ENCODE measurements at places on chromosomes 7 and 10.

DNA sequence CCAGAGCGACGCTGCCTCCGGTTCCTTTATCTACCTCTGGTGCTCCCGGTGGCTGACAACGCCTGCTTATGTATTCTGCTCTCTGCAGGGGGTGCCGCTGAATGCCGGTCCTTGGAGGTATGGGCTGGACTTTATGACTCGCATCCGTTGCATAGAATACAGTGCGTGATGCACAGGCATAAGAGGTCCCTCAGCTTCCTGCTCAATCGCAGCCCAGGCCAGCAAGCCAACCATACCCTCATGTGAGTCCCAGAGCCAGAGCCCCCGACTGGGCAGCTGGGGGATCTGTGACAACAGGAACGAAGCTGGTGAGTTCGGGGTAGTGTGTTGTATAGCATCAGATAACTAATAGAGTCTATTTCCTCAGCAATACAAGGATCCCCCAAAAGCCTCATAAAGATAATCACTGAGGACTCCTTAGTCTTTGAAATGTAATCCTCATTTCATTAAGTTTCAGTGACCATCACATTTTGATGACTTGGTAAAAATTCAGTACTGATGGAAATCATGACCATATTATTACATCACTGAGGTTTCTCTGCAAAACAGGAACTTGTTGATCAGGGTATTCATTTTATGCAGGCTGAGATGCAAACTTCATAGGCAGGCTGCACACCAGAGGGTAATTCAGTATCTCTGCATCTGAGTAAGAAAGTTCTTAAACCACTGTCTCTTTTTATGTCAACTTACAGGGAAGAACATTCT, 607.8 kb downstream of the PTPRN2 start:
- DNase-seq: no peak

DNA sequence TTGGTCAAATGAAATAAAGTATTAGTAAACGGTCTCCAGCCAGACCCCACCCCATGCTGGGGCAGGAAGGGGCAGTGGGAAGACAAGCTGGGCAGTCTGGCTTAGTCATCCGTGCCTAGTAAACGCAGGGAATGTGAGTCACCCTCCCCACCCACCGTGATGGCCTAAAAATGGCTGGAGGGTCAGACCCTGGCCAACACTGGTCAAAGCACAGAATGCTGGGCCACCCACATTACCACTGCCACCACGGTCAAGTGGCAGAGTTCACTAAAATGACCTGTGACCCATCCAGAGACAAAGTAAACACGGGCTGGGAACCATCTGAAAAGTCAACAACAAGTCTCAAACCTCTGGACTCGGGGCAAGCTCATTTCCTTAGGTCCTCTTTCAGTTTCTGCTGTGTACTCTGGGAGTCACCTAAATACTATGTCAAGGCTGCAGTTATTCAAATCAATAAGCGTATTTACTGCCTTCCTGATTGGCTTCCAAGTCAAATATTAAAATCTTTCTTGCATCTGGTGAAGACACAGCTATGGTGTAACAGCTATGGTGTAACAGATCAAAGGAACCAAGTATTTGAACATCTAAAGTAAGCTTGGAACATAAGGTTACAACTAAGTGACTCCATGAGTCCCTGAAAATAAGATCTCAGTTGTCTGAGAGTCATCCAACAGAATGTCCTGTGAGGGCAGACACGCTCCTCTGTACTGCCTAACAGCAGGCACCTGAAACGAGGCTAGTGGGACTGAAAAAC, 3.0 kb downstream of the ZFAND2A start:
- no peak for DNase-seq

DNA sequence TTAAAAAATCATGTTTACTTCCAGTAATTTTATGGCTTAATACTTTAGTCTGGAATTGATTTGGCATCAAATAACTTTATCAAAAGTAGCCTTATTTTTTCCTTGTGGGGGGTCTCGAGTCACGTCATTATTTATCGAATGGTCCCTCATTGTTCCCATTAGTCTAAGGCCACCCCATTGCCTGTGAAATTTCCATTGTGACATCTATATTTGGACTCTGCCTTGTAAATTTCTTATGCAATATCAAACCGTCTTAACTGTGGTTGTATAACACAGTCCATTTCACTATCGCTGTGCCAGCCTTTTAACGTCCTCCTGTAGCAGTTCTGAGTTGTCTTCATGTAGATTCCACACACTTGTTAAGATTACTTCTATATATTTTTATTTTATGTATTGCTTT, 103.9 kb upstream of the RET start:
- DNase-seq: no peak

DNA sequence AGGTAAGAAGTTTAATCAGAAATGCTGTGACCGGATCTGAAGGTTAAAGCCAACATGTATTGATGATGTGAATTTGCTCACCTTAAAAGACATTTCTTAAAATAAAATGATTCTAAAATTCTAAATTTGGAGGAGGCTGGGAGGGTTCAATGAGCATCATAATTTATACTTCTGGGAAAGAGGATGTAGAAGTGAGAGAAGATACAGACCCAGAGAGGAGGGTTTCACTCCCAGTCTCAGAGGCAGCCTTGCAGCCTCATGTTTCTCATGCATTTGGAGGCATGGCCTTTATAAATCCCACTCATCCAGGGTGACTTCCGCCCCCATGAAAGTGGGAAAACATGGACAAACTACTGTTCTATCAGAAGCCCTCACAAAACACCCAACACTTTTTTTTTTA, 305.6 kb upstream of the PITRM1 start:
- DNase-seq: no peak

DNA sequence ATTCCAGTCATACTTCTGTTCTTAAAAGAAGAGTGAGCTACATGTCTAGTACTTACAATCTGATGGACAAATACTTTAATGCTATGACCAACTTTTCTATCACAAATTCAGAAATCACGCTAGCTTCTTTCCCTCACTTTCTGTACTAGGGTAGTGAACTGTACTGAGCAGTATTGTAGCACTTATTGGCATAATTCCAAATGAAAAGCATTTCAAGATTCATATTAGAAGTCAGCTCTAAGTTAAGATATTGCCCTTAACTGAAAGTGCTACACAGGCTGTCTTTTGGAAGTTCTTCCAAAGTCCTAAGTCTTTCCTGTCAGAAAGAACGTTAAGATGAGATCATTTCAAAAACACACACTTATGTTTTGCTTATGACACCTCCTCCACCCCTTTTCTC, 13.4 kb downstream of the P4HA1 start:
- DNase-seq: no peak

GRCh38 chr10:73591935-73592699, 975 bp upstream of the USP54 start:
- peak; percentile 13 for DNase-seq

DNA sequence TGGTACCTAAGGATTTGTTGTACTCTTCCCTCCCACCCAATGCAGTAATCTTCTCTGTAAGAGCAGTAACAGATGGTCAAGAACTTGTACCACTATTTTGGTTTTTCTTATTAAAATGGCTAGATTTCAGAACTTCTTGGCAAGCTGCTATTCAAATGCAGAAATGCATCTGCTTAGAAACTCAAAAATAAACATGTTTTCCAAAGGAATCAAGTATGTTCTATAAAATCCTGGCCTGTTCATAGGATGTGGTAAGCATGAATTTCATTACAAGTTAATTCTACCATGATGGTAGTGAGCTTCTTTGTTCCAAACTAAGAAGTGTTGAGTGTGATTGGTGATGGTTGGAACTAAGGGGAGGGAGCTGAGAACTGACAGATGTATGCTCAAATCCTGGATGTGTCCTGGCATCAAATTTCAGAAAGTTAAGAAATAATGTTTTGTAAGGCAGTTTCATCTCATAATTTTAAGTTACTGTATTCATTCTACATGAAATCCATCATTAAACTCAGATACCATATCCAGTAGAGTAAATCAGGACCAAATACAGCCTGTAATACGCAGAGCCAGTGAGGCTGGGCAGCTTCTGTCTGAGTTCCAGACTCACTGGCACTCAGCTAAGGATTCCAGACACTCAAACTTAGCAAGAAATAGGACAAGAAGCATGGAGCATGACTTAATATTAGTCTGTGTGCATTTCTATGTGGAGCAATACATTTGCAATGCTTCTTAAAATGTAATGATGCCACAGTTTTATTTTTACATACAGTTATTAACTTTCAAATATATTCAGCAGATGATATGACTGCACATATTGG, 119.6 kb downstream of the TES start:
- no peak for DNase-seq

DNA sequence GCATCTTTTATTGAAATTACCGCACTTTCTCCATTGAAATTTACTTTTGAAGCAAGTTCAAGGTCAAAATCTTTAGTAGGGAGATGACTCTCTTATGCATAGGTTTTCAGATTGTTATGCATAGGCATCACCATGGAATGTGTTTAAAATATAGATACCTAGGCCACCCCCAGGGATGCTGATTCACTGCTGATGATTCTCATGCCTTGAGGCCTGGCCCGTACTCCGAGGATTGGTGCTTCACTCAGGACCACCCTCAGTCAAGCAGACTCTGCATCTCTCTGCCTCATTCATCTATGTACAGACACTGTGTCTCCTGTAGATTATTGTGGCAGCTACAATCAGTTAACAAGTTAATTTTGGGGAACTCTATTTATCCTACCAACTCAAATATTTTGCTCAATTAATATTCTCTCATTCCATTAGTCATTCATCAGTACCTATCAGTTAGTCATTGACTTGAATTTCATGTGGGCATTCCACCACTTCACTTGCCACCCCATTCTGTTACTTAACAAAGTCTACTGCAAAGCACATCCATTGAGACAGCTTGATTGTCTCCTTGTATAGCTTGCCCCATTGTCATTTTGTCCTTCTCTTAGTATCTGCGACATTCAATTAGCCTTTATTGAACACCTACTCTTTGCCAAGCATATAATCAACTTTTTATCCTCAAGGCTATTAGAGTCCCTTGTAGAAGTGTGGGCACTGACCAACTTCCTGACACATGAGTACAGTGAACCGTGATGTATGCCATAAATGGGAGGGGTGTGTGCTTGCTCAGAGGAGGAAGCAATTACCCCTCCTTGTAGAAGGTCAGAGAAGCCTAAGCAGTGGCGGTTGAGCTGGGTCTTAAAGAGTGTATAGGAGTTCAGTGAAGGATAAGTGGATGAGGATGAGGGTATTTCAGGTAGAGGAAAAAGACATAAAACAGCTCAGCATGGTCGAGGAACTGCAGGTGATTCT, 255.6 kb upstream of the BMPER start:
- no peak for DNase-seq

DNA sequence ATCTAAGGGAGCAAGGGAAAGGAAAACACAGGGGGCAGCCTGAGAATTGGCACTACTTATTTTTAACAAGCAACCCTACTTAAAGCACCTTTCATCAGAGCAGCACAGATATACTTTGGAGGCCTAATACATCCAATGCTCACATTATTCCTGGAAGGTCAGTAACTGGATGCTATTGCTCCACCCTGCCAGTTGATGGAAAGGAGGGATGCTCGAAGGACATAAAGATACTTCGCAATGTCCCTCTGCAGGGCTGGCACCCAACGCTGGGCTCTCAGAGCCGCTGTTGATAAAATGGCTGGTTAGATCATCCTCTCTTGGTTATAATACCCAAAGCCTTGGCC, 307.9 kb upstream of the AOAH start:
- DNase-seq: no peak

DNA sequence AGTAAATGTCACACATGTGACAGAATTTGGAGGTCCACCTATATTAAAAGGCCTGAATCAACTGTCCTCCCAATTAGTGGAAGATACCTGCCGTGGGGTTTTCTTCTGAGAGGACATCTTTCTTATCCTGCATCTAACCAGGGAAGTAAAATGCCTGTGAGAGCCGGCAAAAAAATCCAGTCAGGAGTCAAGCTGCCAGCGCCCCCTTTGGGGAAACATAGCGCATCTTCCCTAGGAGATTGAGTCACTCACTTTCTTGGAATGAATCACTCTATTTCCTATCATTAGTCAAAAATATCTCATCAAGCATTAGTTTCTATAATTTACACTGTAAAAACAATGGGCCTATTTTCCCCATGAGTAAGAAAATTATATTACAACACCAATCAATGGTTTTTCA, 66.4 kb upstream of the ANK3 start:
- no peak for DNase-seq

GRCh38 chr7:55075464-55076021, 56.7 kb downstream of the EGFR start:
- no peak for DNase-seq

DNA sequence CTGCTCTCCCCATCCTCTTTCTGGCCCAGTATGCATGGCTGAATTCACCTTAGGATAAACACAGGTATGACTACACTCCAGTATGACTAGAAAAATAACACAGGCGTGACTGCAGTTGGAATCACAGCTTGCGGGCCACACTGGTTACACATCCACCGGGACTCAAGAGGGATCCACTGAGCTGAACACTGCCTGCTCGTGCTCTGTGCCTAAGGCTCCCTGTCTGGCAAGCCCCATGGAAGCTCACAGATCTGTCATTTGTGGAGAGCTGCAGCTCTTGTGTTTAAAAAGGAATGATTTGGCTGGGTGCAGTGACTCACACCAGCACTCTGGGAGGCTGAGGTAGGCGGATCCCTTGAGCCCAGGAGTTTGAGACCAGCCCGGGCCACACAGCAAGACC, 26.8 kb downstream of the VOPP1 start:
- DNase-seq: no peak

- DNase-seq: no peak
These were observed 182.5 kb downstream of the LRMDA start for GRCh38 chr10:75613685-75614504.

DNA sequence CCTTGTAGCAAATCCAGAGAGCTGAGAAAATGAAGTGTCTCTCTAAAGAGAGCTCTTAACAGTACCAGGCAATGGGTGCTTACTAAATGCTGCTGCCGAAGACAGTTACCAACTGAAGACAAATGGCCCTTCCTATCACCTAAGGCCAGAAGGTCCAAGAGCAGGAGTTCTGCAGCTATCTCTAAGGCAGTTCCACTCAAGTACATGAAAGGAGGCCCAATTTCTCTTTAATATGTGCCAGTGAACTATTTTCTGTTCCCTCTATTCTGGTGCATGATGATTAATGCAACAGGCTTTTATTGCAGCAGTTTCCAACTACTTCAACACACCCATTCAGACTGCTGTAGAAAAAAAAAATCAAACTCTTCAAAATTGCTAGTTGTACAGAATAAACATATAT, 122.5 kb downstream of the SLC25A13 start:
- DNase-seq: no peak

GRCh38 chr7:20199015-20199737, 18.0 kb downstream of the MACC1 start:
- peak; percentile 15 for DNase-seq

DNA sequence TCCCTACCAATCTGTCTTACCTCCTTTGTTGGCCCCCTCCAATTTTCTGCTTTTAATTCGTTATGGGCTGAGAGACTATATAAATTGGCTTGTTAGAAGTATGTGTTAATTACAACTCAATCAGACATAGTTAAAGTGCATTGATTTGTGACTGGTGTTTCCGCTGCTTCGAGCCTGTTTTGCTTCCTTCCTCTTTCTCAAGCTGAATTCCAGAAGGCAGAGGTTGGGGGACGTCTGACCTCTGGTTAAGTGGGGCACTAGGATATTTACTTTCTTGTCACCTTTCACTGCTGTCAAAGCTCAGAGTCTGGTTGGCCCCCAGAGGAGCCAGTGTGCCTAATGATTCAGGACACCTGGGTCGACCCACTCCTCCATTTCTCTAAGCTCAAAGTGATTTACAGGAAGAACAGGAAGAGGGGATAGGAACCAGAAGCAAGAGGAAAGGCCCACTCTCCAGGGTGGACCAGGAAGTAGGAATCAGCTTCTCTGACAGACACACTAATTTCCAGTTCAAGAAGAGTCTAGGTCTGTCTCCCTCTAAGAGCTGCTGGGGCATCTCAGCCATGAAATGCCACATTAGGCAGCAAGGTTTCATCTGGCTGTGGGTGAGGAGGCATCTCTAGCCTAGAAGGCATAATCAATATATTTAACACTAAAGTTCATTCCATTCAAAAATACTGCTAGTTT, 397.2 kb upstream of the NPVF start:
- no peak for DNase-seq

All from CD4-positive, alpha-beta T cell treated with Interleukin-12 subunit alpha and Interleukin-12 subunit beta, for 1 hour (primary cell).